Umbilical cord (tissue), 2 donors: ENCODE measurements at places on chromosomes 2 and 18. TPM values are rescaled to one million over a fixed set of nuclear protein-coding genes. Genes with fewer than 3 reads are reported as not detected.

DNA sequence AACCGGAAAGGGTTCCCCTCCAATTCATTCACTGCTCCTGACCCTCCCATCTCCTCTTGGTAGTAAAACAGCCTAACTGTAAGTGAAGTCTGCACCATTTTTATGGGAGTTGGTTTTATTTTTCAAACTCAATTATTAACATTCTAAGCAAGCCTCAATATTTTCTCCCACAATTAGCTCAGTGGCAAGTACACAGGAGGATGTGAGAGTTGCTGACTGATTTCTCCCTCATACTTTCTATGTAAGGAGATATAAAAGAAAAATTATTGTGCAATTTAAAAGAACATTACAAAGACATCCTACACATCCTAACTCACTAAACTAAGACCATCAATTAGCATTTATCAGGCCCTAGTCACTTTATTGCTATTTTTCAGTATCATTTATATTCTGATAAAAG lies 73.9 kb downstream of the PIAS2 start:
- no peak for DNase-seq

GRCh38 chr18:43863180-43863579 lies 585.9 kb upstream of the SYT4 start:
- DNase-seq, result no peak

- DNase-seq, result no peak
Measured at GRCh38 chr2:15942711-15943345, 2.5 kb downstream of the MYCN start.

GRCh38 chr2:99485824-99486223 lies 4.0 kb downstream of the REV1 start:
- DNase-seq, result no peak

GRCh38 chr2:128155970-128156369 lies 65.0 kb downstream of the UGGT1 start:
- DNase-seq, result no peak

The WDR33 gene
- 41.2 TPM for total RNA-seq

The NAT8 gene
- not detected for total RNA-seq

The CD8B2 gene
- 2.6 TPM for total RNA-seq
